ENCODE measurements at places on chromosomes 3 and 15.
A peak's percentile ranks its signal among the peaks of the same experiment; 100 is the strongest.

- DNase-seq, result peak; percentile 69
Observed at GRCh38 chr15:78103406-78104118, 11.2 kb downstream of the SH2D7 start.

DNA sequence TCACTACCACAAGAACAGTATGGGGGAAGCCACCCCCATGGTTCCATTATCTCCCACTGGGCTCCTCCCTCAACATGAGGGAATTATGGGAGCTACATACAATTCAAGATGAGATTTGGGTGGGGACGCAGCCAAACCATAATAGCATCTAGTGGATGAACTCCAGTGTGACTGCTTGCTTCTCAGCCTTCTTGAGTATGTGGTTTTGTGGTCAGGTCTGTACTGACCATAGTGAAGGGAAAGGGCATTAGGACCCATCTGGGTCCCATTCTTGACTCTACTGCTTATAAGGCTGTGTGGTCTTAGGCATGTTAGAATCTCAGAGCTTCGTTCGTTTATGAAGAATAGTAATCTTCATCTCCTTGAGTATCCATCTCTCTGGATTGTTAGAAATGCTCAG is 81.4 kb downstream of the CGNL1 start:
- no peak for DNase-seq

DNA sequence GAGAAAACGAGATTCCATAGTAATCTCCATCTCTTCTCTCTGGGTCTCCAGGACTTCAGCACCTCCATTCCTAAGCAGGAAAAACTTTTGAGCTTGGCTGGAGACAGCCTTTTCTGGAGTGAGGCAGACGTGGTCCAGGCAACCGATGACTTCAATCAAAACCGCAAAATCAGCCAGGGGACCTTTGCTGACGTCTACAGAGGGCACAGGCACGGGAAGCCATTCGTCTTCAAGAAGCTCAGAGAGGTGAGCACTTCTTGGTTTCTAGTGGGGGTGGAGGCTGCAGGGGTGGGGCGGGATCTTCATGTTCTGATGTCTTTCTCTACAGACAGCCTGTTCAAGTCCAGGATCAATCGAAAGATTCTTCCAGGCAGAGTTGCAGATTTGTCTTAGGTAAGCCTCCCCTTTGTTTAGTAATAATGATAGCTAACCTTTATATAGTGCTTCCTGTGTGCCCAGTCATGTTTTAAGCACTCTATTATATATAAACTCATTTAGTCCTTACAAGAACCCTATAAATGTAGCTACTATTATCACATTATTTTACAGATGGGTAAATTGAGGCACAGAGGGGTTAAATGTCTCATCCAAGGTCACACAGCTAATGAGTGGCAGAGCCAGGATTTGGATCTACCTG is 35.0 kb upstream of the TATDN2 start:
- DNase-seq, result no peak

- DNase-seq, result no peak
Observed at GRCh38 chr3:100424261-100424660, 22.9 kb downstream of the LNP1 start.

DNA sequence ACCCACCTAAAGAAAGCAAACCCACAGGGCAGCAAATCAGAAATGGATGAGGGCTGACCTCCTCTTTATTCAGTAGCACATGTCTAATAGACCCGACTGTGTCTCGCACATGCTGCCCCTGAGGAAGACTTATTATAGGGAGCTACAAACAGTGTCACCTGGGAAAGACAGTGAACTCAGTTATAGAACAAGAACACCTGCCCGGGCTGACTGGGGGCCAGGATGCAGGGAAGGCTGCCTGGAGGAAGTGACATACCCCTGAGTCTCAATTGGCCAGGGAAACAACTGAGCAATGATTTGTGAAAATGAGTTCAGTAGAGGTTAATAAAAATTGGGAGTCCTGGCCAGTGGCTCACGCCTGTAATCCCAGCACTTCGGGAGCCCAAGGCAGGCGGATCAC is 78.7 kb upstream of the CGNL1 start:
- DNase-seq, result no peak

DNA sequence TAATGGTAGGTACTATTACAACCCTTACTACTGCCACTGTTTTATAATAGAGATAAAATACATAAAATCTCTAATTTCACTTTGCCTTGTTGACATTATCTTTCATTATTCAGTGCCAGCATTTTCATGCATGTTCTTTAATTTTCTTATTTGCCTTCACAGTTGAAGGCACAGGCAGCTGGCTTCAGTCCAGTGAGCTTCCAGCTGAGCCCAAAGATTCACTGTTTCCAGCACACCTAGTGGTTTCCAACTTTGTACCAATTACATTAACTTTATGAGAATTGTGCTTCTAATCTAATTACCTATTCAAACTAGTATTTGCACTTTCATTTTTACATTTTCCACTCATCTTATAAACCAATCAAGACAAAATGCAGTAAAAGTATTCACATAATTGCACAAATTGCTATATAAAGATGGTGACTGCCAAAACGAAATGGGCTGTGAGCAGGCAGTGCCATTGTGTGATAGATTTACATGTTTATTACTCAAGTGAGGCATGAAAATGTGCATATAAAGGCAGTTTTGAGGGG is 228.3 kb downstream of the MFSD1 start:
- DNase-seq, result no peak

GRCh38 chr3:17770682-17771081 is 28.3 kb upstream of the TBC1D5 start:
- DNase-seq, result no peak

DNA sequence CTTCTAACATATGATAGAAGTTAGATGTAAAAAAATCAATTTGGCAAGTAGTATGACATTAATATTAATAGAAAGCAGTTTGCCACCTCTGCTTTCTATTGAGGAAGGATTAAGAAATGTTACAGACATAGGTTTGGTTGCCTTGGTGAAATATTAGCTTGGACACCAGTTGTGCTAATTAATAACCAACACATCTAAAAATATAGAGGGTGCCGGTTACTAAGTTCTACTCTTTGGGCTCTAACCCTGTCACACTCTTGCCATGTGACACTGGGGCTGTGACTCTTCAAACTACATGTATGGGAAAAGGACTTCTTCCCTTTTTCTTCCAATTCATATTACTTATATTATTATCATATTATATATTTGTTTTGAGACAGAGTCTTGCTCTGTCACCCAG is 64.4 kb downstream of the TRIM71 start:
- no peak for DNase-seq

DNA sequence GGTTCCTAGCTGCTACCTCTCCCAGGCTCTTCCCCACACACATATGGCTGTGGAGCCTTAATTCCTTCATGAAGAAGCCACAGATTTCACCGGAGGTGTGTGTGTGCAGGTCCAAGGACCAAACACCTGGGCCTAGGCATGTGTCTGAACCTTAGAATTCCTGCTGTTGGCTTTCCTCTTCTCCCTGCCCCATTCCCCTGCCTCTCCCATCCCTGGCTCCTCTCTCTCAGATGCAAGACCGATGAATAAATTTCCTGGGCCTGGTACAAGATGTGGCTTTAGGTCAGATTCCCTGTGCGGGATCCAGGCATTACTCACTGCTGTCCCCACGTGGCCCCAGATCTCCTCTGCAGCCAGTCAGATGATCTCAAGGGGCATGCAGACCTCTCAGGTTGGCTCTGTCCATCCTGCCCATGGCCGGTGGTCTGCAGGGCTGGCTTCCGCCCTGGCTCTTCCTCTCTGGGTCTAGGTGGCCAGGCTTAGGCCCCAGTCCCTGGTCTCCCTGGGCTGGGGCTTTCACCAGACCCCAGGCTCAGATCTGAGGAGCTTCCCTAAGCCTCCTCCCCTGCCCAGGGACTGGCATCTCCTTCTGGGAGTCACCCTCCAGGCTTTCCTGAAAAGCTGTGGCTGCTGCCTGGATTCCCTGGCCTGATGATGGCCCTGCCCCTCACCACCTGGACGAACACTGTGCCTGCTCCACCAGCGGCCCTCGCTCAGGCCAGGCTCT is 20.5 kb downstream of the CCR9 start:
- DNase-seq, result no peak

DNA sequence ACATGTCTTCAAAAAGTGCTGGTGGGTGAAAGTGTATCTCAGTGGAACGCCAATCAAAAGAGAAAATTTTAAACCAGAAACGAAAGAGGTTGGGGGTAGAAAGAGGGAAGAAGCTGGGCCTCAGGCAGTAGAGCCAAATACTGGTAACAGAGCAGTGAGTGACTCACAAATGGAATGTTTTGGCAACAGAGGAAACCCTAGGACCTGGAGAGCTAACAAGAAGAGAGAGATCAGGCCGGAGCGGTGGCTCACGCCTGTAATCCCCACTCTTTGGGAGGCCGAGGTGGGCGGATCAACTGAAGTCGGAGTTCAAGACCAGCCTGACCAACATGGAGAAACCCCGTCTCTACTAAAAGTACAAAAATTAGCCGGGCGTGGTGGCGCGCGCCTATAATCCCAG is 450.8 kb upstream of the NAALADL2 start:
- no peak for DNase-seq

GRCh38 chr3:170826047-170826446 is 43.9 kb downstream of the RPL22L1 start:
- no peak for DNase-seq

GRCh38 chr3:35718921-35719320 is 79.6 kb downstream of the ARPP21 start:
- no peak for DNase-seq

DNA sequence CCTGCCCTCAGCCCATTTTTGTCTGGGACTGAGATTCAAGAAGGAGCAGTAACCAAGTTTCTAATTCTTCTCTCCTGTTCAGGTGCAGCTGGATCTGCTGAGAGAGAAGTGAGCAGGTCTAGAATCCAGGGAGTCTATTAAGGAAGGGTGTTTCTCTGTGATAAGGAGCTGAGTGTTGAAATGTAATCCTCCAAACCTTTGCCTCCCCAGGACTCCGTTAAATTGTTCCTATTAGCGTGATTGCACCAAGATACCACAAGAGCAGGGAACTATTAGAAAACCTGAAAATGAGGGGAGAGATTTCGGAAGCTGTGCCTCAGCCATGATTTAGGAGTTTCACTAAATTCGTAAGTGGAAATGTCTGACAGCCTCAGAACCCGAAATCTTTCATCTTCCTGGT is 192.6 kb downstream of the EBLN2 start:
- DNase-seq, result no peak

GRCh38 chr3:45603226-45603625 is 8.7 kb downstream of the LIMD1 start:
- DNase-seq, result no peak

- no peak for DNase-seq
Observed at GRCh38 chr3:158127250-158128219, 17.6 kb downstream of the RSRC1 start.

GRCh38 chr3:144167634-144168033 is 196.0 kb downstream of the DIPK2A start:
- DNase-seq, result no peak

- no peak for DNase-seq
Observed at GRCh38 chr3:74080056-74080461, 455.3 kb upstream of the PDZRN3 start.

GRCh38 chr3:135989242-135989641 is 23.7 kb downstream of the PPP2R3A start:
- DNase-seq, result no peak

DNA sequence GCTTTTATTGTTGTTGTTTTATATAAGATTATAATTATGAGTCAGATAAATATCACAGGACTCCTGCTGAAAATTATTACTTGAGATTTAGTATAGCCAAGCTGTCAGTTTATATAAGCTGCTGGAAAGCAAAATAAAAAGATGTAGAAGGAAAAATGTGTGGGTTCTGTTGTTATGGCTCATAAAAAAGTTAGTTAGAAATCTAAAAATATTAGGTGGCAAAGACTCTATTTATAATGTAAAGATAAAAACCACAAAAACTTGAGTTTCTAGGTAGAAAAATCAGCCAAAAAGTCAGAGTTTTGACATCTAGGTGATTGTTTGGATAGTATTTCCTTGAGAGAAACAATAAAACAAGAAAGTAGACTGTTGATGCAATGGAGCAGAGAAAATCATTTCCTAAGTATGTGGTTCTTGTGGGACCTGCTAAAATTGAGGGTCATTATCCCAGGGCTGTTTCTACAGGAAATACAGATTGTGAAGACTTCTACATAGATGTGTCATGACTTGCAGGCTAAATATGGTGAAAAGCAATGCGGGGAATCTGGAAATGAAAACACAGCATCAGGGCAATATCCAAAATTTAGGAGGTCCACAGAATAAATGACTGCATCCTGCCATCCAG is 1109.6 kb upstream of the CADM2 start:
- DNase-seq, result no peak

- DNase-seq, result no peak
Observed at GRCh38 chr3:172221547-172221946, 182.2 kb downstream of the FNDC3B start.

- no peak for DNase-seq
Observed at GRCh38 chr15:34914317-34914716, 55.2 kb downstream of the AQR start.

- no peak for DNase-seq
Observed at GRCh38 chr3:55486857-55487380, at the start of gene WNT5A. TSS of gene WNT5A (minus strand) at chr3:55487306. CDS start at chr3:55486985, 321 bp downstream.

DNA sequence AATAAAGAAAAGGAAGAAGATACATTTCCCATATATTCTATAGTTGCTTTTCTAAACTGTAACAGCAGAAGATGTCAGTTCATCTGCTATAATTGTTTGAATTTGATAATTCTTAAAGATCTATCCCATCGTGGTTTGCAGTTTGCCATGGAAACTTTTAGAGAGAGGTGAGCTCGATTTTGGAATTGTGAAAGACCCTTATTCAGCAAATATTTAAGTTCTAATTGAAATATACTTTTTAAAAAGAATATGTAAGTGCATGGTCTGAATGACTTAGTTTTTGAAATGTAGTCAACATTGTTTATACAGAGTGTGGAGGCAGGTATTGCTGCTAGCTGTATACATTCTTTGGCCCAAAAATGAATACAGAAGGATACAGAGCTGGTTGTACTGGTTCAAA is 127.7 kb downstream of the PDE8A start:
- no peak for DNase-seq

DNA sequence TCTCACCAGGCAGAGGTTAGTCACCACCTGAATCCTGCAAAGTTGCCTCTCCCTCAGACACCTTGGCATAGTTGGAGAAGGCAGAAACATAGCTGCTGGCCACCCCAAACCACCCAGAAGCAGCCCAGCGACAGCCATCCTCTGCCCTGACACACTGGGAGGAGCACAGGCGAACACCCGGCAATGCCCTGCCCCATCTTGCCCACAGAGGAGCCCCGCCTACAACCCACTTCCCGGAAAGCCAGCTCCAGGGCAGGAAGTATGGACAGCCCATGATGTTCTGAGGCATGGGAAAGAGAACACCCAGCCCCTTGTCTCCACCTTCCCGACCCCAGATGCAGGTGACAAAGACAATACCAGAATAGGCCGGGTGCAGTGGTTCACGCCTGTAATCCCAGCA is 12.6 kb upstream of the SHISA5 start:
- peak; percentile 29 for DNase-seq

- no peak for DNase-seq
Observed at GRCh38 chr3:33312361-33312760, 35.1 kb downstream of the FBXL2 start.

Data from CD4-positive, alpha-beta T cell treated with Interleukin-17A for 1 hour (primary cell).